ENCODE measurements at places on chromosomes 12 and 14. TPM values are rescaled to one million over a fixed set of nuclear protein-coding genes. Genes with fewer than 3 reads are reported as not detected.

Gene DIO3
- total RNA-seq = 1.3 TPM

Gene CMA1
- total RNA-seq = not detected

Gene OR2AP1
- total RNA-seq = not detected

Gene BATF
- 0.69 TPM for total RNA-seq

Gene TEX22
- 0.20 TPM for total RNA-seq

Gene NKX2-1
- total RNA-seq = 0.39 TPM

Gene SERPINA10
- total RNA-seq = 0.06 TPM

Gene NFATC4
- total RNA-seq = 63.3 TPM

Gene LRRC10
- not detected for total RNA-seq

Gene ZBTB42
- 0.99 TPM for total RNA-seq

Gene ALX1
- not detected for total RNA-seq

Gene MIPOL1
- 19.6 TPM for total RNA-seq

Gene SIX6
- total RNA-seq = not detected

Gene DBX2
- 13.0 TPM for total RNA-seq

- no peak for DNase-seq
These were observed 114.1 kb downstream of the RFLNA start for GRCh38 chr12:124408822-124409517.

- no peak for DNase-seq
These were observed 1401.8 kb downstream of the FSCB start for GRCh38 chr14:43105305-43105704.

- DNase-seq = no peak
These were observed 203.6 kb downstream of the NUAK1 start for GRCh38 chr12:105935106-105935505.

DNA sequence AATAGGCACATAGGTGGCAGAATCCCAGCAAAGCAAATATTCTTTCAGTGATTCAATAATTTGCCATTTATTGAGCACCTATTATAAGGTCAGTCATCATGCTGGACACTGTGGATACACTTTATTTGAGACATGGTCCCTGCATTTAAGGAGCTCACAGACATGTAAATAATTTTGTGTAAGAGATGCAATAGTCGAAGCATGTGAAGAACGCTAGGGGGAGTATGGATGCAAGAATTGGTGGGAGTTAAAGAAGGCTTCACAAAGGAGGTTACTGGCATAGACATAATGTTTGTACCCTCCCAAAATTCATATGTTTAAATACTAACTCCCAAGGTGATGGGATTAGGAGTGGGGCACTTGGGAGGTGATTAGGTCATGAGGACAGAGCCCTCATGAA, 260.6 kb upstream of the GARIN6 start:
- DNase-seq = no peak

GRCh38 chr12:98709022-98709421, 63.9 kb downstream of the APAF1 start:
- no peak for DNase-seq

- peak; percentile 48 for DNase-seq
These were observed at the start of gene ACSS3 for GRCh38 chr12:81077686-81078441. Gene ACSS3 (plus strand): TSS chr12:81078079. CDS start chr12:81078121, 42 bp downstream.

DNA sequence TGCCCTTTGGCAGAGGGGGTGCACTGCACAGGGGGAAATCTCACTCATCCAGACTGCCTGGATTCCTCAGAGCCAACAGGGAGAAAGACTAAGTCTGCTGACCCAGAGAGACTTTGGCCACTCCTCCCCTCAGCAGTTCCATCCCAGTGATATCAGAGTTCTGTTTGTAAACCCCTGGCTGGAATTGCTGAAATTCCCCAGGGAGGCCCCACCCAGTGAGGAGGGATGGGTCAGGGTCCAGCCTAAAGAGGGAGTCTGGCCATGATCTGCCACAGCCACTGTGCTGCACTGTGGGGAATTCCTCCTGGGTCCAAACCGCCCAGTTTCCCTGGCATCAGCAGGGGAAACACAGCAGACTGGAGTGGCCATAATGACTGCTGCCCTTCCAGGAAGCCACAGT, 54.9 kb upstream of the USP15 start:
- no peak for DNase-seq

- DNase-seq = no peak
These were observed 23.3 kb downstream of the SLC38A2 start for GRCh38 chr12:46349253-46349652.

DNA sequence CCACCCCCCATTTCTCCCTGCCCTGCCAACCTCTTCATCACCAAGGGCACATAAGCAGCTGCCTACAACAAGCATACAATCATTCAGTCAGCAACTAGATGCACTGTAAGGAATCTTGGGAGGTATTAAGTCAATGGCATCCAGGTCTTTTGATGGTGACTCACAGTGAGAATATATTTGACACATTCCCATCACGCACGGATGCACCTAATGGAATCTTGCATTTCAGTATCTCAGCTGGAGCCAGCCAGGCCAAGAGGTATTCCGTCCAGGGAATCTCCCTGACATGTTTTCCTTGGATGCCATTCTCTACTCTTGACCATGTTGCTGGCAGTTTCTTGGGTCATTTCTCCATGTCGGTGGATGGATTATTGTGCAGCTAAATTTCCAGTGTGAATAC, 73.9 kb upstream of the CAPRIN2 start:
- no peak for DNase-seq

- no peak for DNase-seq
These were observed 8.7 kb downstream of the CLIP1 start for GRCh38 chr12:122413516-122414404.

- DNase-seq = no peak
These were observed 110.0 kb downstream of the FOXG1 start for GRCh38 chr14:28876572-28876945.

DNA sequence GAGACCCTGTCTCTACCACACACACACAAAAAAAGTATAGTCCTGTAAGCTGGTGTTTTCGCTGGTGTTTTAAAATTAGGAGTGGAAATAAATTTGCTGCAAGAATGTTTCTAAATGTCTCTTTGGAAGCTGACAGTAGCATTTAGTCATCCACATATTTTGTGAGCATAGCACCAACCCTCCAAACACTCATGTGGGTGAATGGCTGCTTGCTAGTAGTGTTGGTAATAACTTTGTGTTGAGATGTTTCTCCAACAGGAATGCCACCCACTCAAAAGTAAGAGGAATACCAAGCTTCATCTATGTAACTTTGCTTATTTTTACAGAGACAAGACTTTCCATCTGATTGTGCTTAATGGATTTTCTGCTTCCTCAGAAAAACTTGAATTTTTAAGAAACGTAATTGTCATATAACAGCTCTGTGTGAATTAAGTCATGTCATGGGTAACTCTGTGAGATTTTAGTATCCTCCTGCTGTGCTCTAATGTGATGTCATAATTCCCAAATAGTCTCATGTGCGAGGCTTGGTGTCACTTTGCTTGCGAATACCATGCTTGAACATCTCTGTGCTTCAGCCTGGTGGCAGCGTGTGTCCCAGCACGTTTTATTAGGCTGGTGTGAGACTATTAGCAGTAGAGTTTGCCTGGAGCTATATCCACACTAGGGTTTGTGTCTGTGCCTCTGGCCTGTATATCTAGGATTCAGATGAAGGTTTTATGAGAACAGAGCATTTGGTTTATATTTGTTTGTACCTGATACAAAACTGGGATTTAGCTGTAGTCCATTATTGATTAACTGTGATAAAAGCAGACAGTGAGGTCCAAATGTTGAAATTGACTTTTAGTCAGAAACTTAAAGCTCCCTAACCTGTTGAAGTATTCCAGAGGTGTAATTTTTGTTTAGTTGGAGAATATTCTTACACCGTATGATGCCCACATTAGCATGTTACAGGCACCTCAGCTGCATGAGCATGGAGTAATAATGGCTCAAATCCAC, 80.5 kb downstream of the FBXW8 start:
- no peak for DNase-seq

- peak; percentile 4 for DNase-seq
These were observed 324 bp downstream of the POLE start for GRCh38 chr12:132686825-132687210.

DNA sequence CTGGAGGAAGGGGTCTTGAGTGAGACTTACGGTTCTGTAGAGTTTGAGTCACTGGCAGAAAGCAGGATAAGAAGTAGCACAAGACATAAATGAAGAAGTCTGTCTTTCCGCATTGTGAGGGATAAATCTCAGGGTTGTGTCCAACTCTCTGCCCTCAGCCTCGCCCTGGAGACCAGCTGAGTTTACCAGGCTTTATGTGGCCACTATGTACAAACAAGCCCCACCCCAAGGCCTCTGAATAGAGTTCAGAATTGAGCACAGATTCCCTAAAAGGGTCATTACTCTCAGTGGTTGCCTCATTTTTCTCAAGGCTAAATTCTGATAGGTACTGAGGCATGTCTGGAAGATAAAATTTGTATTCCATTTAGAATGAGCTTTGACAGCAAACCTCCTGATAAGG, at the start of gene PZP:
Gene PZP (minus strand): TSS at position 167 of the 400 bp plus-strand sequence. CDS start 54 bp downstream, at position 113.
- no peak for DNase-seq

- DNase-seq = no peak
These were observed 861.1 kb downstream of the GALC start for GRCh38 chr14:87131879-87132278.

- DNase-seq = no peak
These were observed 113.4 kb downstream of the RALGAPA1 start for GRCh38 chr14:35695647-35696046.

GRCh38 chr14:59823179-59823578, 47.4 kb downstream of the RTN1 start:
- no peak for DNase-seq

- no peak for DNase-seq
These were observed 50.5 kb downstream of the B4GALNT3 start for GRCh38 chr12:510071-510825.

GRCh38 chr14:80080601-80081000, 130.7 kb downstream of the DIO2 start:
- DNase-seq = peak; percentile 30

DNA sequence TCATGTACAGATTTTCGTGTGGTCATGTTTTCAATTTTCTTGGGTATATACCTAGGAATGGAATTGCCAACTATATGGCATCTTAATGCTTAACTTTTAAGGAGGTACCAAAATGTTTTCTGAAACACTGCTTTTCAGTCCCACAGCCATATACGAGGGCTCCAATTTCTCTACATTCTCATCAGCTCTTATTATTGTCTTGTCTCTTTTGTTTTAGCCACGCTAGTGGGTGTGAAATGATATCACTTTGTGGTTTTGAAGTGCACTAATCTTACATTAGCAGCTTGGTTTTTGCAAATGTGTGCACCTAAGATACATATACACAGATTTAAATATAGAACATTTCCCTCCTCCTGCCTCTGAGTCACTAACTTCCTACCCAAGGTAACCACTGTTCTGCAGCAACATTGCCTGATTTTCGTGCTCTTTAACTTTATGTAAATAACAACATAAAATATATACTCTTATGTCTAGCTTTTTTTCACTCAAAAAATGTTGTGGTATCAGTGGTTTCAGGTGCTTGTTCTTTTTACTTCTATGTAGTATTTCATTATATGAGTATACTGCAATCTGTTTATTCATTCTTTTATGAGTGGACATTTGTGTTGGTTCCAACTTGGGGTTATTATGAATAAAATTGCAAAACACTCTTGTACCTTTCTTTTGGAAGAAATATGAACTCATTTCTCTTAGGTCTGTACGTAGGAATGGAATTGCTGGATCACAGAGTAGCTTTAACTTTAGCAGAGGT, 73.1 kb downstream of the ZFP36L1 start:
- no peak for DNase-seq

DNA sequence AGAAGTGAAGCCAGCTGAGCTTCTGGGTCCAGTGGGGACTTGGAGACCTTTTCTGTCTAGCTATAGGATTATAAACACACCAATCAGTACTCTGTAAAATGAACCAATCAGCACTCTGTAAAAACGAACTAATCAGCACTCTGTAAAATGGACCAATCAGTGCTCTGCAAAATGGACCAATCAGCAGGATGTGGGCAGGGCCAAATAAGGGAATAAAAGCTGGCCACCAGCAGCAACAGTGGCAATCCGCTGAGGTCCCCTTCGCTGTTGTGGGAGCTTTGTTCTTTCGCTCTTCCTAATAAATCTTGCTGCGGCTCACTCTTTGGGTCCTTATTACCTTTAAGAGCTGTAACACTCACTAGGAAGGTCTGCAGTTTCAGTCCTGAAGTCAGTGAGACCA, 72.3 kb downstream of the NTS start:
- no peak for DNase-seq

- no peak for DNase-seq
These were observed 50.4 kb upstream of the RIN3 start for GRCh38 chr14:92463141-92463540.

GRCh38 chr12:52252728-52253343, 19.8 kb downstream of the KRT7 start:
- no peak for DNase-seq

DNA sequence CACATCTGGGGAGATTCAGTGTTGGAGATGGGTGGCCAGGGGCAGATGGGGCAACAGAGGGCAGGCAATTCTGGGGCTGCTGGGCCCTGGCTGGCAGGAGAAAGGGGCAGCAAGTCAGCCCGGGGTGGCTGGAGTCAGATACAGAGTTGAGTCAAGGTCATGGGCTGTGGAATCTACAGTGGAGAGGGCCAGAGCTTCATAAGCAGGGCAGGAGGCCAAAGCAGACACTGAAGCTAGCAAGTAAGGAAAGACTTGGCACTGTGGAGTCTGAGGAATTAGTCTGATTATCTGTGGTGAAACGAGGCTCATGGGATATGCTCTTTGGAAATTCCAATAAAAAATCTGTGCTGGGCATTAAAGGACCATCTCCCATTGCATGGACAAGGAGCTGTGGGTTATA, 95.5 kb downstream of the TMX1 start:
- DNase-seq = peak; percentile 11

DNA sequence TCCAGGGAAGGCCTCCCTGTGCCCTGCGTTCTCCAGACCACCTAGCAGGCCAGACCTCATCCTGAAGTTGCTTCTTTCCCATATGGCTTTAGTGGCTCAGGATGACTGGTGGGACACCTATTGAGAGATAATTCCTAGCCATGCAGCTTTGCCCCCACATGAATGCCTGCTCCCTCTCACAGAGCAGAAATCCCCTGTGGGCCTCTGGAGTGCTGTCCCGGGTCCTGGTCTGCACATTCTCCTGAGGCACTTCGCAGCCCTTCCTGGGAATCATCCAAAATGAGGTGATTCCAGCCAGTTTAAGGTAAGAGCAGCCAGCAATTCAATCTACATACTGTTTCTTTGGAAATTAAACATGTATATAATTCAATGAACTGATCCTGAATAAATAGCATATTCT, 135.9 kb downstream of the GPR65 start:
- DNase-seq = no peak

GRCh38 chr12:57905812-57906475, 35.4 kb upstream of the ATP23 start:
- DNase-seq = no peak

DNA sequence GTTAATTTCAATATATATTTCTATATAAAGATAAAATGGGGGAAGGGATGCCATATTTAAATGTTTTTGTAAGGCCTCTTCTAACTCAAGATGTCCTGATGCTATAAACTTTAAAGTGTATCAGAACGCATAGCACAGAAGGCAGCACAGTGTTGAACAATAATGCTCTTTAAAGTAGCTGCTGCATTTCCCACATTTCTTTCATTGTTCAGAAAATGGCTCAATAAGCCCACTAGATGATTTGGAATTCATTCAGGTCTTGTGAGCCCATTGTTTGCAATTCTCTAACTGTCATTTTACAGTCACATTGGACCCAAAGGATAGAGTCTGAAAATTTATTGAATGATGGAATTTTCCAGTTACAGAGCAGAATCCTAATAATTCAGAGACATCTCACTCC, 64.0 kb upstream of the PCED1B start:
- no peak for DNase-seq

- no peak for DNase-seq
These were observed 34.8 kb downstream of the TMEM229B start for GRCh38 chr14:67453575-67454300.
